ENCODE measurements at places on chromosomes 7 and 10.

- DNase-seq, result no peak
These were observed 186.0 kb downstream of the KIF20B start for GRCh38 chr10:89887406-89887805.

- DNase-seq, result no peak
These were observed 28.4 kb downstream of the PCDH15 start for GRCh38 chr10:54772468-54773122.

GRCh38 chr10:127313996-127314700 lies 117.8 kb upstream of the INSYN2A start:
- DNase-seq, result no peak

DNA sequence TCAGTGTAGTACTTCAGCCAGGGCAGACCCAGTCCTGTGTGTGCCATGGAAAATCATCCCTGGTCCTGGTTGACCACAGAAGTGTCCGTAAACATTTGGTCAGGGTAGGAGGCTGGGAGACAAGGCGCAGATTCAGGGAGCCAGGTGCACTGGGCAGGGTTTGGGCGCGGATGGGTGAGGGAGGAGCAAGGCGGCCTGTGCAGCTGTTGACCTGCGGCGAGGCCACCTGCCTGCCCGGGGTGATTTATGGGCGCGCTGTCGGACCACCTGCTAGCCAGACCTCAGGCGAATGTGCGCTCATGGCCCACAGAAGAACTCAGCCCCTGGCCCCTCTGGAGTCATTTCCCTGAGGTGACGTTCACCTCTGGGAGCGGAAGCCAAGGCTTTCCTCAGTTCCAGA lies 6.6 kb downstream of the SFRP5 start:
- DNase-seq, result no peak

- no peak for DNase-seq
These were observed 429.2 kb downstream of the SDK1 start for GRCh38 chr7:3730276-3730675.

DNA sequence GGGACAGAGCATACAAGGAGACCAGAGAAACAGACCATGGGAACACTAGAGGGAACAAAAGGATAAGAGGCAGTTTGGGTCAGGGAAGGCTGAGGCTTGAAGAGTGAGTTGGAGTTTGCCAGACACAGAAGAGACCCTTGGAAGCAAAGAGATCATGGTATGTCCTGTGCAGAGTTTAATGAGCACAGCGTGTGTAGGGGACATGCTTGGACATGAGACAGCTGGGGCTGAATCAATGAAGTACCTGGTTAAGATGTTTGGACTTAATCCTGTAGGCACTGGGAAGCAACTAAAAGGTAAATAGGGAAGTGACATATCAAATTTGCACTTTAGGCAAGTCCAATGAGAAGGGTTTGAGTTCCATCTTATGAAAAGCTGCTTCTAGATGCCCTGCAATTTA lies 79.6 kb downstream of the KIAA1217 start:
- no peak for DNase-seq

- DNase-seq, result no peak
These were observed 18.9 kb downstream of the PLEKHA8 start for GRCh38 chr7:30047124-30047523.

DNA sequence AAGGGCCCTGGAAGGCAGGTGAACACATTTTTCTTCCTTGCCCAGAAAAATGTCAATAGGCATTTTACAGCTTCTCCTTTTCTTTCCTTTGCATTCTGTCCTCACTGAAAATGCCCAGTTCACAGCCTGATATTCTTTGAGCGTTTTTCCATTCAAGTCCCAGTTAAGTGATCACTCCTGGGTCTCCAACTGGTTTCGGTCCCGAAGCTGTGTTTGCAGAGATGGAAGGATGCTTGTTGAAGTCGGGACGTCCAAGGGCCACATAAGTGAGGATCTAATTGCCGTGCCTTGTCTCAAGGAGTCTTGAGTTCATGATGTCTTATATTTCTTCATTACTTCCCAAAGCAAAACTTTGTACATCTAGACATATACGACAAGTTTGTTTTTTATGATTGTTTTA lies 208.7 kb upstream of the PRKCQ start:
- DNase-seq, result no peak

- DNase-seq, result peak; percentile 41
These were observed 552 bp downstream of the IL15RA start for GRCh38 chr10:5976512-5977470.

DNA sequence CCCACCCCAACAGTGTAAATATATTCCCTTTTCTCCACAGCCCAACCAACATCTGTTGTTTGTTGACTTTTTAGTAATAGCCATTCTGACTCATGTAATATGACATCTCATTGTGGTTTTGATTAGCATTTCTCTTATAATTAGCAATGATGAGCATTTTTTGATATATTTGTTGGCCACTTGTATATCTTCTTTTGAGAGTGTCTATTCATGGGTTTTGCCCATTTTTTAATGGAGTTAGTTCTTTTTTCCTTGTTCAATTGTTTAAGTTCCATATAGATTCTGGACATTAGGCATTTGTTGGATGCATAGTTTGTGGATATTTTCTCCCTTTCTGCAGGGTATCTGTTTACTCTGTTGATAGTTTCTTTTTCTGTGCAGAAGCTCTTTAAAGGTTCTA lies 340.1 kb downstream of the NXPH1 start:
- DNase-seq, result no peak

DNA sequence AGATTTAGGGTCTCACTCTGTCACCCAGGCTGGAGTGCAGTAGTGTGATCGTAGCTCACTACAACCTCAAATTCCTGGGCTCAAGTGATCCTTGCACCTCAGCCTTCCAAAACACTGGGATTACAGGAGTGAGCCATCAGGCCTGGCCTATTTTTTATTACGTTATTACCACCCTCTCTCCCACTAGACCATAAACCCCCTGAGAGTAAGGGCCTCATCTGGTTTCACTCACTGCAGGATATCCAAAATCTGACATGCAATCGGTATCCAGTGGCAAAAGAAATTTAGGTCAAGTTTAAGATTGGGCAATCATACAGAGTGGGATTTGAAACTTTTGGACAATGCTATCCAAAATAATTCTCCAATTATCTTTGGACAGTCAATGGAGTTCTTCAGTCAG lies 117.0 kb upstream of the NEBL start:
- DNase-seq, result no peak

- DNase-seq, result no peak
These were observed 283.8 kb downstream of the PTEN start for GRCh38 chr10:88147000-88147798.

GRCh38 chr7:94382132-94382531 lies 12.6 kb upstream of the COL1A2 start:
- no peak for DNase-seq

GRCh38 chr10:24722131-24722675 lies 1.5 kb downstream of the ARHGAP21 start:
- no peak for DNase-seq

GRCh38 chr7:120724955-120725354 lies 133.0 kb downstream of the TSPAN12 start:
- no peak for DNase-seq

GRCh38 chr10:122374237-122374858 lies at the start of gene PLEKHA1:
Gene PLEKHA1, plus strand, starts transcription at chr10:122374708. Its CDS starts 18,493 bp downstream, at chr10:122393201.
- DNase-seq, result peak; percentile 98

DNA sequence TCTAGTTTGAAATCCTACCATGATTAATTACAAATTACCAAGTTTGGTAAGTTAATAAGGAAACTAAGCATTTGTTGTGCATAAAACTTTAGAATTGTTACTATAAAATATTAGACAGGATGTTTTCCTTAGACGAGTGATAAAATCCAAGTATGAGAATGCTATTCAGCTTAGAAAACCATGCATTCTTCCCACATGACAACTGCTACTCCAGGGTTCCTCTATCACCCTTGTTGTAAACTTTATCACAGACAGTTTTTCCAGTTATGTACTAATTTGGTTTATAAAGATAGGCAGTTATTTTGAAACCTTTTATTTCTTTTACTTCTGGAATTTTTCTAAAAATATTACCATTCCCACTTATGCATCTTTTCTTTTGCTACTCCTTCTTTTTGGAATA lies 52.0 kb downstream of the SIRT1 start:
- DNase-seq, result no peak
